ENCODE measurements at places on chromosomes 2 and 18.

DNA sequence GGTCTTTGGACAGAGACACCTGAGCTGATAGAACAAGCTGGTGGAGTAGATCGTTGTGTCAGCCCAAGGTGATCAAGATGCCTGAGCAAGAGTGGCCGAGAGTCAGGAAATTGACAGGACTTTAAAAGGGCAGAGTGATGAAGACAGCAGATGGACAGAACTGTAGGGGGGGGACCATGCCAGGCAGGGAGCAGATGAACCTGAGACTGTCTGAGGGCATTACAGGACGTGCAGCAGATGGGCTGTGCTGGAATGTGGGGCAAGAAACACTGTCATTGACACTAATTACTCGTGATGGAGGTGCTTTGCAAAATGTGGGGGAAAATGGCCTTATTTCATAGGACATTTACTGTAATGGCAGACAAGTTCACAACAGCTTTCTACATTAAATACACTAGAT lies 225.0 kb downstream of the THSD7B start:
- no peak for DNase-seq

- DNase-seq: no peak
Observed at GRCh38 chr18:5625076-5625475, 81.3 kb upstream of the EPB41L3 start.

GRCh38 chr2:46075848-46076247 lies 221.4 kb upstream of the EPAS1 start:
- DNase-seq: no peak

DNA sequence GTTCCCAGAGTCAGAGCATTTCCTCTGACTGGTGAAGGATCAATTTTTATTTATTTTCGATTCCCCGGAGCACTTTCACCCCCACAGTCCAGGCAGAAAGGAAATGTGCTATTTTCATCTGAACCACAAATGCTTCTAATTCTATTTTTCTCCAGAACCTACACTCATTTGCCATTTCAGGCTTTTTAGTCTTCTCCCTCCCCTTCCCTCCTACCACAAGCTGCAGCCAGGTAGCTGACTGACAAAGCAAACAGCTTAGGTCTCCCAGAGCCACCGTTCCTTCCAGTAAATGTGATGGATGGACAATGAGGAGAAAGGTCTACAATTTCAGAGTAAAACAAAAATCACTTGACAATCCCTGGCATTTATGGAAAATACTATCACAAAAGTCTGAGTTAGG lies 76.9 kb downstream of the KLF7 start:
- DNase-seq: no peak

DNA sequence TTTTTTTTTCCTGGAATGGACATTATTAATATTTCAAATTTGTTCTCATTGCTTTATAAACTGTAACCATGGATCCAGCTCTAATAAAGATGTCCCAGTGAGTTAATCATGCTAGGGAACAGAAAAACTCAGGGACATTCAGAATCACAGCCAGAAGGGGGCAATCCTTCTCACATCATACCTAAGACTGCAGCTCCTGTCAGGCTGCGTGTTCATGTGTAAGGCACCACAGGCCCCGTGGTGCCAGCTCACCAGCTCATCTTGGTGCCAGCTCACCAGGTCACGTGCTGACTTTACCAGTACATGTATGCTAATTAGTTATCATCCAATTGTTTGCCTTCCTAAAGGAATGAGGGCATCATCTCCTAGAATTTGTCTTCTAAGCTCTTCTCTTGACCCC lies 84.7 kb upstream of the NEDD4L start:
- DNase-seq: no peak

- DNase-seq: no peak
Observed at GRCh38 chr2:42032224-42032620, 15.6 kb upstream of the PKDCC start.

- no peak for DNase-seq
Observed at GRCh38 chr2:149670086-149670485, 82.5 kb upstream of the MMADHC start.

DNA sequence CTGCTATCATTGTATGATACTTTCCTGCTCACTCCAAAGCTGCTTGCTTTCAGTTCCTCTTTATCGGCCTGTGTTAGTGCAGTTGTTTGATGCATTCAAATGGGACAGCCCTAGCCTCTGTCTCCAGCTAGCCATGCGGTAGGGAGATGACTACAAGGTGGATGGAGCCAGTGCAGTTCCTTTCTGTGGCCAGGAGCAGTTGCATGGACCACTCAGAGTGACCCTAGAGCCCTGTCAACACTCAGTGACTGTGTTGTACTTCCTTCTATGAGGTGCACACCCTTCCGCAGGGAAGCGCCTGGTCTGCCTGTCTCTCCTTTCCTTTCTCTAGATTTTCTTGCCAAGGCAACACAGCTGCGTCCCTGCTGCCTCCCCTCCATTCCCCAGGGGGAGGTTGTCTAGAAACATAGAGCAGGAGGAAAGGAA lies 33.8 kb downstream of the KCNS3 start:
- DNase-seq: no peak

GRCh38 chr18:6557057-6557769 lies 142.5 kb upstream of the L3MBTL4 start:
- DNase-seq: no peak

DNA sequence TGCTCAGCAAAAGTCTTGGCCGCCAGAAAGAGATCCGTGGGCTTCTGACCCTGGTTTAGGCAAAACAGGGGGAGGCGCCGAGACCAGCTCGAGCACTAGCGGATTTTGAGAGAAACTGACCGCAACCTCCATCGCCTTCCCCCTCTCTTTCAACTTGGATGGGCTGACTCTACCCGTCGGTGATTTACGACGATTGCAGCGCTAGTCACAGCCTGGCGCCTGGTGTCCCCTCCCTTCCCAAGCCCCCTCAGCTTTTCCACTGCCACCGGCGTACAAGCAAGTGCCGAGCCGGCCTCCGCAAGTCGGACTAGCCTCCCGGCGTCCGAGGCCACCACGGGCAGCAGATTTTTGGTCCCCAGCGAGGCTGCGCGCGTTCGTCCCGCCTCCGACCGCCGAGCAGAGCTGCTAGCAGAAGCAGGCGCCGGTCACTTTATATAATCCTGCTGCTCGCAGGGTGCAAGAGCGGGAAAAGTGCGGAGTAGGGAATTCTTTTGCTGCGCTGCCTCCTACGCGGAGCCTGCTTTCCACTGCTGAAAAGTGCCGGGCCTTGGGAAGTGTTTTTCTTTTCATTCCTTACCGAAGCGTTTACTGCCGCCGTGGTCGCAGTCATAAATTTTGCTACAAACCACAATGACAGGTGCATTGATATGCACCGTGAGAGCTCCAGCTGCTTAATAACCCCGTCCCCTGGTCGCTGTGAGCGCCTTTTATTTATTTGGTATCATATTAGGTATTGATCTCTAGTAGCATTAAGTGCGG lies 7.7 kb downstream of the HOXD3 start:
- DNase-seq: no peak

Measured in CD4-positive, alpha-beta T cell treated with Interleukin-4 for 4 hours (primary cell).